GM23248 (cell line): ENCODE measurements at places on chromosomes 4 and X.

GRCh38 chr4:70749313-70749712 is 27.5 kb downstream of the RUFY3 start:
- no peak for DNase-seq

DNA sequence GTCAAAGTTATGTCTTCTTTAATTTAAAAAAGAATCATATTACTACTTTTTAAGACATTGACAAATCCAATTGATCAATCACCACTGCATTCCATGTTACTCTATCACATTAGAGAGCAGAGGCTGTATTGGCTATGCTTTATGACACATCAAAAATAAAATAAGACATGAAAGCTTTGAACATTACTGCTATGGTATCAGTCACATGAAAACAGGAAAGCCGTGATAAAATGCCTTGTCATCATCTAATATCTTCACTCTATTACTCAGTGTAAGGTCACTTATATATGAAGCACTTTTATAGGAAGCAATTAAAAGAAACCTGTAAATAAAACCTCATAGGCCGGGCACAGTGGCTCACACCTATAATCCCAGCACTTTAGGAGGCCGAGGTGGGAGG is 27.7 kb upstream of the CEP135 start:
- DNase-seq: peak; percentile 15

- DNase-seq: no peak
These were observed 1.0 kb downstream of the PNMA3 start for GRCh38 chrX:153057281-153057680.

DNA sequence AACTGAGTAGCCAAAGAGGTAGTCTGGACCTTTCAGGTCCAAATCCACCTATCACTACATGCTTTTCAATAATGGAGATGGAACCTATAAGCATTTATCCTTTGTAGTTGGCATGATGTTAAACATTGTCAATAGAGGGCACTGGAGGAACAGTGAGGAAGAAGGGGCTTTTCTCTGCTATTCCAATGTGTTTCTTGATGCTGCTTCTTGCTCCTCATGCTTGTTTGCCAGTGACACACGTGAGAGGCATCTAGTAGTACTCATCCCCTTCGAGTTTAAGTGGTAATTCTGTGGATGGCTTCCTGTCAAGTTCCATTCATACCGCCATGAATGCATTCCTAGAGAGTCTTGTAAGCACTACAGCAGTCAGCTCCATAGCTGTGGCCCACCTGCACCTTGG is 84.0 kb downstream of the NAA11 start:
- peak; percentile 64 for DNase-seq

DNA sequence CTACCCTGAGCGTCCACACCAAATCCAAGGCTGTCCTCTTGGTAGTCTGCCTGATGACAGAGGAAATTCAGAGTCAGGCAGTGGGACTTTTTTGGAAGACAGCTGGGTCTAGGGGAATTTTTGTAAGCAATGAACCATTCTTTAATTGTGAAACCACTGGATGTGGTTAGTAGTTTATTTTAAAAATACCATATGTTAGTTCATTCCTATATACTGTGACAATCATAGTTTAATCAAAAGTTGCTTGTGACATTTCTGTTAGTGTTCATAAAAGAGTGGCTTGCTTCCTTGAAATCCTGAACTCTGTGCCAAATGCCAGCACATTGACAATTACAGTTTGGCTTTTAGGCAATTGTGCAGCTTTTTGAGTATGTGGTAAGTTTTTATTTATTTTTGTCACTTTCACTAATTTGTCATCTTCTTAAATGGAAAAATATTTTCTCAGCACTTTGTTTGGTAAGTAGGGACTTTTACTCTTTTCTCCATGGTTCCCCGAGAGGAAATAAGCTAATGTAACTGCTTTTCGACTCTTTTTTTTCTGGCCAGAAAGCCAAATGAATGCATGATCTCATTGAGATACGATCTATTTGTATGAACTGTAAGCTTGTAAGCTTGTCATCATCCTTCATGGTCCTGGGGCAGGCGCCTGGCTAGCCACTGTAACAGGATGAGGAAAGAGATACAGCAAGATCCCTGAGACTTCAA is 72.6 kb upstream of the SLC4A4 start:
- peak; percentile 91 for DNase-seq
